Gastroesophageal sphincter (tissue), 4 donors: ENCODE measurements at places on chromosomes 3 and 15.

GRCh38 chr15:57595011-57595866 is 3.5 kb downstream of the MYZAP start:
- no peak for ATAC-seq

DNA sequence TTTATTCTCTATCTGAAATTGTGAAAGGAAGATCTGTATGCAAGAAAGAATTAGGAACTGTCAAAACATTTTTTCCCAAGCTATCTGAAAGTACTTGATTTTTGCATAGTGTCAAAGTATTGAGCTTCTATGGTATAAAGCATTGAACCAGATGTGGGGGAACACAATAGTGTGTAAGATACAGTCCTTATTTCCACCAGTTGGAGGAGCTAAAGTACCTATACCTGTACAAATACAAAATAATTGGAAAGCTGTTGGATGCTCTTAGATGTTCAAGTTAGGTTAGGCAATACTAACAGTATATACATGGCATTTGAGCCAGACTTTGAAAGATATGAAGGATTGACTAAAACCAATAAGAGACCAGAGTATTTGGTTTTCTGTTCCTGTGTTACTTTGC is 148.4 kb downstream of the B3GALNT1 start:
- ATAC-seq = no peak

GRCh38 chr3:61505197-61505596 is 56.2 kb upstream of the PTPRG start:
- ATAC-seq = no peak

GRCh38 chr3:169110633-169111032 is 552.9 kb downstream of the MECOM start:
- no peak for ATAC-seq

- peak; percentile 48 for ATAC-seq
These were observed 1.4 kb downstream of the LOXL1 start for GRCh38 chr15:73927476-73928240.

GRCh38 chr3:14988988-14989394 is 41.6 kb downstream of the NR2C2 start:
- no peak for ATAC-seq

GRCh38 chr3:13120928-13121552 is 47.8 kb upstream of the IQSEC1 start:
- ATAC-seq = no peak
